ENCODE measurements at places on chromosomes 5 and 9.

DNA sequence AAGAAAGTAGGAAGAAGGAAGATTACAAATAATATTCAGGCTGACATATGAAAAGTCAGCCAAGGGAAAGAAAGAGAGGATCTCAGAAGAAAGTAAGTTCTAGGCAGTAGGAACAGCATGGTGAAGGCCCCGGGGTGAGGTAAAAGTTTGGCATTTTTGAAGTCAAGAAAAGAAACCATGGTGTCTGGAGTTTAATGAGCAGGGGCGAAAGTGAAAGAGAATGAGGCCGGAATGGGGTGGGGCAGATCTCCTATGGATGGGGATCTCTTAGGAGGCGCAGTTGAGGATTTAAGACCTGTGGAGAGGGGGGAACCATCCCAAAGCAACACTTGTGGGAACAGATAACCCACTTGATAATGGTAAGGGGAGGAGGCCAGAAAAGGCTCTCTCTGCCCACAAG lies 42.3 kb upstream of the SMAD5 start:
- no peak for DNase-seq

DNA sequence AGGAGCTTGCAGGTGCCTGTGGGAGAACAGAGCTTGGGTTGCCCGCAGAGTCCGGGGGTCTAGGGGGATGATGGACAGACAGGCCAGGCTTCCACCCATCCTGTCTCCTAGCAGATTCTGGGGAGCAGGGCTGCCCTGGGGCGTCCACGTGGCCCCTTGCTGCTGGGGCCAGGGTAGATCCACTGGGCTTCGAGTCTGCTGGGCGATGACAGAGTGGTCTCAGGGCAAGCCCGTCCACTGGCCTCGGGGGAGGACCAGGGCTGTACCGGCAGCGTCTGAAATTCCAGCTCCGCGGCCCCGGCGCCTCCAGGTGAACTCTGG lies 124.2 kb upstream of the IRX4 start:
- no peak for DNase-seq

- peak; percentile 67 for DNase-seq
These were observed 360.1 kb downstream of the KDM4C start for GRCh38 chr9:7117676-7118561.

- no peak for DNase-seq
These were observed 225.8 kb downstream of the MAT2B start for GRCh38 chr5:163731256-163731655.

DNA sequence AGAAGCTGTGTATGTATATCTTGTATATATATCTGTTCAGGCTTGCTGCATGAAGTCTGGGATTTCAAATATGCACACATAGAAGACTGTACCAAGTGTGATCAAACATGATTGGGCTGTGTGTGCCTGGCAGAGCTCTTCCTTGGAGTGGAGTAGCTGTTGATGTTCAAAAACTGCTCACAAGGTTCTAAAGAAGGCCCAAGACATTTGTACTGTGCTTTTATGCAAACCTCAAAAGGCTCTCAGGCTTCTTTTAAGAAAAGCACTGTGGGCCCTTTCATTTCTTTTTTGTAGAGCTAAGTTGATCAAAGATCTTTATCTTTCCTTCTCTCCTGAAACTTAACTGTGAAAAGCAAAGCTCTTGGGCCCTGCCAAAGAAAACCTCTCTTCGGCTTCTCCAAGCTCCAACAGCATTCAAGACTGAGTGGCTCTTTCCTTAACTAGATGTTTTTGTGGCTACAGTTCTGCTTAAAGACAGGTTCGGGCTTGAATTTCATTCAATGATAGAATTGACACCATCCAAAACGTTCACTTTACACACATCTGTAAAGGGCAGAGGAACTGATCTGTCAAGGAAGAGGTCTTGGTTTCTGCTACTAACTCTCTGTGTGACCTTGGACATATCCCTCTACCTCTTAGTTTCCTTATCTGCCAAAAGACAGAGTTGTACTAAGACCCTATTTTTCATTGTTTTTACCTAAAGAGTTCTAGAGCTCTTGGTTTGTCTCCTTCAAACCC lies 105.8 kb upstream of the IL6ST start:
- DNase-seq: no peak

DNA sequence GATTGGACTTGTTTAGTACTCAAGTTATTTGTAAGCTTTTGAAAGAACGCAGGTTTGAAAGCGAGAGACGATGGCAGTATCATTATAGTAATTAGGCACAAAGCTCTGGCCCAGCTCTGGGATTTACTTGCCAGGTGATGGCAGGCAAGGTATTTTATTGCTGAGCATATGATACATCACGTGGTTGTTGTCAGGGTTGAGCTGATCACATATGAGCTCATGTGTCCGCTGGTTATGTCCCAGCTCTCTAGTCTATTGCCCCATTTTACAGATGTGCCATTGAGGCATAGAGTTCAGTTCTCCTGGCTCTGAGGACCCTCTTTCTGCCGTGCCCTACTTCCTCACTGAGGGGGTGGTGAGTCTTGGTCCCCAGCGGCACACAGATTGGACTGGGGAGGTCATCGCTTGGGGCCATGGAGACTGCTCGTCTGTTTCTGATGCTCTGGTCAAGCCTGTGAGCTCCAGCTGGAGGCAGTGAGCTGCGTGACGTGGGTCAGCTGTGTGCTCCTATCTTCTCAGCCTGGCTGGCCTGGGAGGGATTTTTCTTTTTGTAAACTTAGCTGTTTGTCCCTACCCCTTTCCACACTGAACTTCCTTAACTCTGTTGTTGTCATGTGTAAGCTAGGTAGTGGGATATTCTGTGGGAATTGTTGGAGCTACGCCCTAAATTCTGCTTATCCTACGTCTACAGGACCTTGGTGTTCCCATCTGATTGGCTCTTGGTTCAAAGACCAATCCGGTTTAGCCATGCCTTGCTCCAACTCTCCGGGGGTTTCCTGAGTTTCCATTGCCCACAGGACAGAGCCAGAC lies 2.2 kb downstream of the NXNL2 start:
- DNase-seq: no peak

DNA sequence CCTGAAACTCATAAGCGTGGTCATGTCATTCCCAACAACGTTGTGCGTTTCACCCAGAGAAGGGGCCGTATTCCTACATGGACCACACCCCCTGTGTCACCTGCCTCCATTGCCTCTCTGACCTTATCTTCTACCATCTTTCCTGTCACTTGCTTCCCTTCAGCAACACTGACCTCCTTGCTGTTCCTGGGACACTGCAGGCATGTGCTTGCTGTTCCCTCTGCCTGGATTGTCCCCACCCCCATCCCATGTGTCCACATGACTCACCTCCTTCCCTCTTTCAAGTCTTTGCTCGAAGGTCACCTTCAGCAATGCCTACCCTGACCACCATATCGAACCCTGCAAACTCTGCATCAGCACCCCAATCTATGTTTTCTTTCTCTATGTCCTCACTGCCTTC lies 133.2 kb upstream of the ZNF618 start:
- no peak for DNase-seq

DNA sequence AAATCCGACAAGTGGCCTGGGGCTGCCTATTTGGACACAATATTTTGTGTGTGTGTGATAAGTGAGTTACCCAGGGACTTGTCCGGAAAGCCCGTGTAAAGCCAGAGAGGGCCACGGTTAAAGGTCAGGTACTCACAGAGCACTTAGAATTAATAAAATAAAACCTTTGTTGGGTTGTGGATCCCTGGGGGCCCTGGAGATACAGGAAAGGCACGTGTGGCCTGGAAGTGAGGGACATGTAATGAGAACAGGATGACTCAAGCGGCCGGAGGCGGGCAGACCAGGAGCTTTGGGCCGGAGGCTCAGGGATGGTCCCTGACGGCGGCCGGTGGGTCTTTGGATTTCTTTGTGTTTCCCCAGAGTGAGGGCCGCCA lies 1.0 kb downstream of the DMRT2 start:
- DNase-seq: no peak

- DNase-seq: no peak
These were observed 7.4 kb downstream of the C5orf46 start for GRCh38 chr5:147898875-147899401.

DNA sequence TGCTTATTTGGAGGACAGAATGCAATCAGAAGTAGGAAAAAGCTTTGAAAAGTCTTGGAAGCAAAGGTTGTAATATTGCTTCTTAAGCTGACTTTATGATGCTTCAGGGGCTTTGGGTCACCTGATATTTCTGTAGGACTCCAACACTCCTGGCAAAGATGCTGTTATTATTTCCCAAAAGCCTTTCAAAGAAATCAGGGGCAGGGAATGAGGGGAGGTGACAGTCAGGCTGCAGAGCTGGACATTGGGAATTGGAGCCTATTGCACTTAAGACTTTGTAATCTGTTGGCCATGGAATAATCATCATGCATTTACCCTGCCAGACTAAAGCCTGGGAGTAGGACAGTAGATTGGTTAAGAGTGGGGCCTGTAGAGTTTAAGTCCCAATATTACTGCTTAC lies 168.3 kb upstream of the IL12B start:
- no peak for DNase-seq

DNA sequence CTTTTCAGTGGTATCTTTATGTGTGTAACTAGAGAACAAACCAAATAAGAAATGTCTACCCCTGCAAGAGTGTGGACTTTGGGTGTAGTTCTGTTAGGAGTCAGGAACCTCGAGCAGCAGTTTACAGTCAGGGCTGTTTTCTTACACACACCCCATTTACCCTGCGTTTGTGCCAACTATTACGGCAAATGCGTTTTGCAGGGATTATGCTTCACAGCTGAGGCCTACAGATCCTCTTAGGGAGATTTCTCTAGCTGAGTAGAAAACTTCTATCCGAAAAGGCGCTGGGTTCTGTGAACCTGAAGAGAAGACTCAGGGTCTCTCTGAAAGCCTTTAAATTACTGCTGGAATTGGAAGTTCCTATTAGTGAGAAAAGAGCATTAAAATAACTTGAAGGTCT lies 51.4 kb downstream of the ACER2 start:
- DNase-seq: no peak

DNA sequence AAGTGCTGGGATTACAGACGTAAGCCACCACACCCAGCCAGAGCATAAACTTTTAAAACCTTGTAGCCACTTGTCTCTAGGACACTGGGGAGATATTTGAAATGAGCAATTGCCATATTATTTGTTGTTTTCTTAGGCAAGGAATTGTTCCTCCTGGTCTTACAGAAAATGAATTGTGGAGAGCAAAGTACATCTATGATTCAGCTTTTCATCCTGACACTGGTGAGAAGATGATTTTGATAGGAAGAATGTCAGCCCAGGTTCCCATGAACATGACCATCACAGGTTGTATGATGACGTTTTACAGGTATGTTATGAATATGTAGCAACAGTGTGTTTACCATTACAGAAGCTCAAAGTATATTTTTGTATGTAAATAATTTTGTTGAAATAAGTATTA lies 30.5 kb downstream of the SFXN1 start:
- no peak for DNase-seq

- no peak for DNase-seq
These were observed 183.0 kb downstream of the RGS3 start for GRCh38 chr9:113646491-113646890.

- DNase-seq: peak; percentile 79
These were observed 12.4 kb upstream of the NFIB start for GRCh38 chr9:14326264-14326826.

DNA sequence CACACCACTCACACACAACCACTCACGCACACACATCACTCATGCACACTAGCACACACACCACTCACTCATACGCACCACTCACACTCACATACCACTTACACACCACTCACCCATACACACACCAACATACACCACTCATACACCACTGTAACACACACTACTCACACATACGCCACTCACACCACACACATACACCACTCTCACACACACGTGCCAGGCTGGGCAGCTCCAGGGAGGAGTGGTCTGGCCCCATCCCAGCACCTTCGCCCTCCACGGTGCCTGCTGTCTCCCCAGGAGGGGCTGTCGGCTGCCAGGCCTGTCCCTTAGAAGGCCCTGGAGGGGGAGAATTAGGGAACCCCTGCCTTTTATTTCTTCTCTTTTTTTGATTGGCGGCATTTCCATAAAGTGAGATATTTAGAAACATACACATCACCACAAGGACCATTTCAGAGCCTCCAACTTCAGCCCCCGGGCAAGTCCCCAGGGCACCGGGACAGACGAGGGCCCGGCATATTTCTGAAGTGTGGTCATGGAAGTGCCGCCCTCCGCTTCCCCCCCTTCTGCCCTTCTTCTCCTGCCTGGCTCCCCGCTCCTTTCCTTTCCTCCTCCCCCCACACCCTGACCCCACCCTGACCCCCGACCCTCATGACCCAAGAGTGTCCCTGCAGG lies 6.3 kb upstream of the ASB6 start:
- peak; percentile 59 for DNase-seq

- no peak for DNase-seq
These were observed 53.0 kb downstream of the CXXC5 start for GRCh38 chr5:139701056-139701741.

GRCh38 chr5:160198146-160198545 lies 31.2 kb upstream of the FABP6 start:
- no peak for DNase-seq

GRCh38 chr5:75414241-75414640 lies 77.2 kb downstream of the HMGCR start:
- DNase-seq: no peak

DNA sequence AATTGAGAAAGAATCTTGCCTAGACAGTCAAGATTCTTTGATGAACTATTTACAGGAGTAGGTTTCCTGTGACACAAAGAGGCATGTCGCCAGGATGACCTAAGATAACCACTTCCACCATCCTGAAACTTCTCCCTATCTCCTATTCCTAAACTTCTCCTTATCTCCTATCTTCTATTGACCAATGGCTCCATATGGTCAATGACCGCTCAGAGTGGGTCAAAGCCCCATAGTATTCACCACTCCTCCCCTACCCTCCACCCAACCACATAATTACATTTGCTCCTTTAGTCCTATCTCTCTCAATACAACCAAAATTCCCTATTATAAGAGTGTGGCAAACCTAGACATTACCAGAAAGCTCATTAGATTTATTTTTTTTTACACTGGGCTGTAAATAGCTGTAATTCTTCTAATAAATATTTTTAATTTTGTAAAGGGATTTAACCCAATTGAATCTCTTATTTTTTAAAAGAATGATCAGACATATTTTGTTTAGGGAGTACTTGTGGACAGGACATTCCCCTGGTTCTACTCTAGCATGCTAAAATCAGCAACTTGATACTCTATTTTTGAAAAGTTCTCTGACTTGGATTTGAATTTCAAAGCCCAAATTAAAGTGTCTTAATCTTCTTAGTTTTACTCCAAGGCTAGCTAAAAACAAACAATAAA lies 416.0 kb upstream of the CCNH start:
- no peak for DNase-seq

GRCh38 chr5:149759563-149759962 lies 29.5 kb downstream of the PPARGC1B start:
- DNase-seq: no peak

- peak; percentile 56 for DNase-seq
These were observed 2.8 kb downstream of the IL3 start for GRCh38 chr5:132063090-132063911.

GRCh38 chr9:110255034-110255462 lies 1.3 kb downstream of the TXN start:
- no peak for DNase-seq

DNA sequence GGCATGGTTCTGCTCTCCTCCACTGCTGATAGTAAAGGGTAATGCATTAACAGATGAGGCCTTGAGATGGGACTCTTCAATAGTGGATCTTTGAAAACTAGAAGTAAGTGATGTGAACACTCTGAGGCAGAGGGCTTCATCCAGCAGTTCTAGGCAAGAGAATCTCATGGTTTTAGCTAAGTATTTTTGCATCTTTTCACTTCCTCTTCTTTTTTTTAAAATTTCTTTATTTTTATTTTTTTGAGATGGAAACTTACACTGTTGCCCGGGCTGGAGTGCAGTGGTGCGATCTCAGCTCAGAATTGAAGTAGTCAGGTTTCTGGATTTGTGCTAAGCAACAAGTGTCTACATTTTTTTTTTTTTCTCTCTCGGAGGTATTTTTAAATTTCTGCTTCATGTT lies 101.9 kb downstream of the MTRR start:
- DNase-seq: no peak

- DNase-seq: no peak
These were observed 111.5 kb downstream of the HTR4 start for GRCh38 chr5:148542812-148543211.
